ENCODE measurements at places on chromosomes 16 and 17.
A peak's percentile ranks its signal among the peaks of the same experiment; 100 is the strongest.

DNA sequence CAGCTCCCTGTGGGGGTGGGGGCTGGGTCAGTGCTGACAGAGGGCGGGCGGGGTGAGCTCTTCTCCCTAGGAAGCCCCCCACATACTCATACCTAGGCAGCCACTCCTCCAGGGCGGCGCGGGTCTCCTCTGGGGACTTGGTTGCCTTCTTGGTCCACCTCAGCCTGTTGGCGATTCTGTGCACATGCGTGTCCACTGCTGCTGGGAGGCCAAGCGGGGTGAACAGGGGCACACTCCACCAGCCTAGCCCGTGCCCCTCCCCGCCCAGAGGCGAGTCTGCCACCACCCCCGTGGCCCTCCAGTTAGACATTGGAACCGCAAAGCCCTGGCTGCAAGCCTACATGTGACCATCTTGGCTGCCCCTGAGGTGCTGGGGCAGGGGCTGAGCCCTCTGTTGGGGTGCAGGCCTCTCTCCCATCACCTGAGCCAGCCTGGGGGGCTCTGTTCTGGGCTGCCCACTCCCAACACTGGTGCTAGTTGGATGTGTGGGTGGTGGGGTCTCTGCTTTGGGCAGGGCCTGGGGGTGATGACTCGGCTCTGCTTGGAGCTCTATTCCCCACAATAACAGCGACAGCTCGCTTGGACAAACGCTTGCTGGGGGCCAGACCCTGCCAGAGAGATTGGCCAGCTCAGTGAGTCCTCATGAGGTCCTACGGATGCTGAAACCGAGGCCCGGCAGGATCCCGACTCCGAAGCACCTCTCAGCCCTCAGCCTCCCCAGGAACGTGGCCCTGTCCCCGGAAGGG, 7.4 kb downstream of the NTHL1 start:
- no peak for DNase-seq

DNA sequence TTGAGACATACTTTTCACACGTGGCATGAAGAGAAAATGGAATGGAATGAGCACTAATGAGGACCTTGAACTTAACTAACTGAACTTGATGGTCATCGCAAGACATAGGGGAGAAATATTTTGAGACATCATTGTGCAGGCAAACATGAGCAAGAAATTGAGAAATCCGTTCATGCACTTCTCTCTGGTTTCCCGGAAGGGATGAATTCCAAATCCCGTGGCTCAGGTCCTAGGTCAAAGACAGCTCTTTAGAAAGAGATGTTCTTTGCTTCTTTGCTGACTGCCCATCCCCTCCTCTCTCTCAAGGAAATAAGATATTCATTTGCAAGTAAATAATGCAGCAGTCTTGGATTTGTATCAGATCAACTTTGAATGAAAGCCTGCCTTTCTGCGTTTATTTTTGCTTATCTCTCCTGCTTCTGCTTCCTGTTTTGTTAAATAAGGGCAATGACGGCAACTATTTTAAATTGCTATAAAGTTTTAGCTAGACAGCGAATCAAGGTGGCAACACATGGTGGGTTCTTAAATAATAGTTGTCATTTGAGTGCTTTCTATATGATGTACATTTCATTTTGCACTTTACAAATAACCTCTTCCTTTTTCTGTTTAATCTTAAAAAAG, 657.8 kb downstream of the MAF start:
- DNase-seq, result no peak

DNA sequence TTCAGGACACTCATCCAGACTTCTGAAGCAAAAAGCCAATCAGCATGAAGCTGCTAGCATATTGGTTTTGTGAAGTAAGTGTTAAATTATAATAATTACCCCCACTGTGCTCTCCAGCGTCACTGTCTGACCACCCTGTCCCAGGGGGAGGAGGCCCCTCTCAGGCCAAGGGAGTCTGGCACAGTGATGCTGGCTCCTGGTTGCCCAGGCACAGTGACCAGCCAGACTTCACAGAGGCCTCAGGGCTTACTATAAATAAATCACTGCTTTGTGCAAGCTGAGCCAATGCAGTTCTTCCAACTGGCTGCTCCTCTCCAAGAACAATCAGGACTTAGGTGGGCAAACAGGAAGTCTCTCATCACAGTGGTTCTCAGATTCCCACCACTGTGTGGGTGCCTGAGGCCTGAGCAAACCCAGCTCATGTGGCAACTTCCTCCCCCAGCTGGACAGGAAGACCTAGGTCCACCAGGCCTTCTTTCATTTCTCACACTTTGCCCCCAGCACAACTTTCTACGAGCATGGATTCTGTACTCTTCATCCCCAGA, 1.7 kb upstream of the DBNDD1 start:
- no peak for DNase-seq

DNA sequence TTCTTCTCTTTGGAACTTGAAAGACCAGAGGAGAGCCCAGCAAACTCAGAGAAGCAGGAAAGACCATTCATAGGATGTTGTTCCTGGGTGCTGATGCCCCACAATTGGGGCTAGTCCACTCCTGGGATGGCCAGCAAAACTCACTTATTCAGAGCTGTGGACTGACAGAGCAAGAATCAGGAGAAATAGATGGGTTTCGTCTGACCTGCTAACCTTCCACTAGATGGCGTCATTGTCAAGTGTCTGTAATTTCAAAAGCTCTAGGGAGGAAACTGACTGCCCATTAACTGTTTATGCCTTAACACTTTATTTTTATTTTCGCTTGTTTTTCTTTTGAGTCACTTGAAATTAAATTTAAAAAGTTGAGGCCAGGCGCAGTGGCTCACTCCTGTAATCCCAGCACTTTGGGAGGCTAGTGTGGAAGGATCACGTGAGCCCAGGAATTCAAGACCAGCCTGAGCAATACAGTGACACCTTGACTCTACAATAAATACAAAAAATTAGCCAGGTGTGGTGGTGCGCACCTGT, 28.7 kb upstream of the MILR1 start:
- DNase-seq, result peak; percentile 70

- no peak for DNase-seq
Observed at GRCh38 chr17:45248132-45248957, 13.5 kb downstream of the SPATA32 start.

DNA sequence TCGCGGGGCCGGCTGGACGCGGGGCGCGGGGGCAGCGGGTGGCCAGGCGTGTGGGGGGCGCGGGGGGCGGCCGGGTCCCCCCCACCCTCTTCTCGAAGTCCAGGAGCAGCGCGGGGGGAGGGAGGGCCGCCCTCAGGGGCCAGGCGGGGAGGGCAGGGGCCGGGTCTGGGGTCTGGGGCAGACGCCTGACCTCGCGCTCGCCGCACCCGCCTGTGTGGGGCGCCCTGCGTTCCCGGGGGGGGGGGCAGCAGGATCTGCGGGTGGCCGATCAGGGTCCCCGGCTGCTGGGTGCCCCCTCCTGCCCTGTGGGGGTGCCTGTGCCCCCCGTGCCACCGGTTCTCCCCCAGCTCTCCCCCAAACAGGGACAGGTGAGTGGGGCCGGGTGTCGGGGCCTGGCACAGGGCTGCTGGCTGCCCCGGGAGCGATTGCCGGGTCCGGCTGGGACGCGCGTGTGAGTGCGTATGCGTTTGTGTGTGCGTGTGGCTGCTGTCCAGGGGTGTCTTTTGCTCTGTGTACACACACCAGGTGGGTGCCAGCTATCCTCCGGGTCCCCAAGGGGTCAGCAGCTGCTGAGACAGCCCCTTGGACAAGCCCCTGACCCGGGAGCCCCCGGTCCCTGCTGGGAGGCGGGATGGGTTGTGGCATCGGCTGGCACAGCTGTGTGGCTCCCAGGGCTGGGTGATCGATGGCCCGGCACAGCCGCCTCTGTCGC, 663 bp downstream of the PRR35 start:
- DNase-seq, result no peak
